ENCODE measurements at places on chromosomes 3 and 15. TPM values are rescaled to one million over a fixed set of nuclear protein-coding genes. Genes with fewer than 3 reads are reported as not detected.

DNA sequence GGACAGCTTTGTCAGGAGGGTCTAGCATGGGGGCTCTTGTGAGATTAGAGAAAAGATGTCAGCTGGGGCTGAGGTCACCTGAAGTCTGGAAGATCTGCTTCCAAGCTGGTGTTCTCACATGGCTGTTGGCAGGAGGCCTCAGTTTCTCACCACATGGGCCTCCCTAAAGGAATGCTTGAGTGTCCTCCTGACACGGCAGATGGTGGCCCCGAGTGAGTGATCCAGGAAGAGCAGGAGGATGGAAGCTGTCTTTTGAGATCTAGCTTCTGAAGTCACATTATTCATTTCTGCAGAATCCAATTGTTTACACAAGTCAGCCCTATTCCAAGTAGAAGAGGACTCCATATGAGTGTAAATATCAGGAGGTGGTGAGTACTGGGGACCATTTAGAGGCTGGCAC lies 344.0 kb upstream of the PROK2 start:
- H3K27me3 ChIP-seq, result no peaks in the 10 kb centered on the region
- no peak overlapping the region for H3K27ac ChIP-seq
- H3K36me3 ChIP-seq, result no peaks in the 10 kb centered on the region
- H3K4me3 ChIP-seq, result no peak overlapping the region

PLSCR2 gene
- total RNA-seq, result not detected

ARGFX gene
- not detected for total RNA-seq

SAXO2 gene
- 1.3 TPM for total RNA-seq

Measured in body of pancreas (tissue), 4 donors.